ENCODE measurements at places on chromosomes 4 and X.

DNA sequence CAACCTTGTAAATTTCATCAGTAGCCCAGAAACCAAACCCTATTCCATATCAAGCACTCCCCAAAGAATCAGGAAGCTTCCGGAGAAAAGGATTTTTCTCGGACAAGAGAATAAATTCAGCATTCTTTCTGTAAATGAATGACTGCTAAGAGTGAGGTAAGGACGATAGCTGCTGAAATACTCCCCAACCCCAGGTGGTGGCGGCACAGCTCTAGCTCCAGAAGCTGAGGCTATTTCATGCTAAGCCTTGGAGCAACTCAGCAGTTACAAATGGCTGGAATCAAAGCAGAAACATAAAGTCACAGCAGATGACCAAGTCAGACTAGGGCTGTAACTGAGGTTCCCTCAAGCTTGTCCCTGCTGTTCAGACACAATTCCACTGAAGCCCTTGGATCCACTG, 13.9 kb upstream of the PCDH19 start:
- DNase-seq, result no peak

DNA sequence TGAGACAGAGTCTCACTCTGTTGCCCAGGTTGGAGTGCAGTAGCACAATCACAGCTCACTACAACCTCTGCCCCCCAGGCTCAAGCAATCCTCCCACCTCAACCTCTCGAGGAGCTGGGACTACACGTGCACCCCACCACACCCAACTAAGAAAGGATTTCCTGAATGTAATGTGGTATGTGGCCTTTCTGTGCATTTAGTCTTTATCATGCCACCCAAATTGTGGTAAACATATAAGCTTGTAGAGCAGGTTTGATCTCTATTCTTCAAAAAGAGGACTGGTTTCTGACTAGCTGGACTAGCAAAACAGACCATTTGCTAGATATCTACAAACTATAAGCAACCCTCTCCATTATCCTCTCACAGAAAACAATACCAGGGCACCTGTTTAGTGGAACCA, 33.6 kb downstream of the ELOVL6 start:
- DNase-seq, result no peak

DNA sequence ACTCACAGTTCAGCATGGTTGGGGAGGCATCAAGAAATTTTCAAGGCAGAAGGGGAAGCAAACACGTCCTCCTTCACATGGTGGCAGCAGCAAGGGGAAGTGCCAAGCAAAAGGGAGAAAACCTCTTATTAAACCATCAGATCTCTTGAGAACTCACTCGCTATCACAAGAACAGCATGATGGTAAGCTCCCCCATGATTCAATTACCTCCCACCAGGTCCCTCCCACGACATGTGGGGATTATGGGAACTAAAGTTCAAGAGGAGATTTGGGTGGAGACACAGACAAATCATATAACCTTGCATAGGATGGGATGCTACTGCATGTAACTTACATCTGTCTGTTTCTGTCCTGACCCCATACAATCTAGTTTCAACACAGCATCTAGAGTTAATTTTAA, 511.8 kb upstream of the ARX start:
- DNase-seq, result no peak

GRCh38 chr4:180164799-180165198, 2078.4 kb upstream of the TENM3 start:
- no peak for DNase-seq

DNA sequence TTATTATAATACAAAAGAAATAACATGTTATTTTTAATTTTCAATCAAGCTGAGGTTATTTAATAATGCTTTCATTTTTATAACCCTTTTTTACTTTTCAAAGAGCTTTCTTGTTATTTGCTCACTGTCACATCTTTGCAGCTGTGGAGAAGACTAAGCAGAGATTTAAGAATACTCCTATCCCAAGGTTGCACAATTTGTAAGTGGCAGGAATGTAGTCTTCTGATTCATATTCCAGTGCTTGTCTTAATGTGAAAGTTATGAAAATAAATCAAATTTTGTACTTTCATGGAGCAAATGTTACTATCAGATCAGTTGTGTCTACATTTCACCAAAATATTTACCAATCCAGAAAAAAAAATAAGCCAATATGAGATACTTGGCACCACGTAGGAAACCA, 86.6 kb downstream of the DDIT4L start:
- no peak for DNase-seq

GRCh38 chr4:123232439-123232838, 164.2 kb upstream of the SPRY1 start:
- no peak for DNase-seq

DNA sequence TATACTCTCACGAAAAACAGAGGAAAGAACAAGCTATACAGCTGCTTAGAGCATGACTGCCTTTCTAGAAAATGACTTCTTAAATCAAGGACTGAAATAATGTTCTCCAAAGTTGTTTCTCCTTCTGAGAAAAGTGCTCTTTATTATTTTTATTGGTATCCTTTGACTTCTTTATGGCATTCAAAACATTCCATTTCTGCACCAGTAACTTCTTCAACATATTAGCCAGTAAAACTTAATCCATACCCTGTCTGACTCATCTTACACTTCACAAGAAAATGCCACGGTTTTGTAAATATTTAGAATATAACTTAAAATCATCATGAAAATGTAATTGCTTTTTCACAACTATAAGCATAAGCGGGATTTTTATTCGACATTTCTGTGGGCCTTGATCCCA, 180.4 kb downstream of the NR3C2 start:
- no peak for DNase-seq

DNA sequence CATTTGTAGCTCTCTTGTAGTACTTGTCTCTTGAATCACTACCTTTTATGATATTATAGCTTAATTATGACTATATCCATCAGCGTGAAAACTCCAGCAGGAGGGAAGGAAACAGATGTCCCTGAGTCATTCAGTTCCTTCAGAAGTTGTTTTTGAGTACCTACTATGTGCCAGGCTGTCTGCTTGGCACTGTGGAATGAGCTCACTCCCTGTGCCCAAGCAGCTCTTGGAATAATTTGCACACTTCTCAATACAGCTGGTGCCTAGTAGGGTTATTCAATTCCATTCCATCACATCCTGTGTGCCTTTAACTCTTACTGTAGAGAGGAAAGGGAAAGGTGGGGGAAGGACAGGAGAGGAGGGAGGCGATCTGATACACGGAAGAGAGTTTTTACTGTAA, 77.1 kb downstream of the NFKB1 start:
- no peak for DNase-seq

DNA sequence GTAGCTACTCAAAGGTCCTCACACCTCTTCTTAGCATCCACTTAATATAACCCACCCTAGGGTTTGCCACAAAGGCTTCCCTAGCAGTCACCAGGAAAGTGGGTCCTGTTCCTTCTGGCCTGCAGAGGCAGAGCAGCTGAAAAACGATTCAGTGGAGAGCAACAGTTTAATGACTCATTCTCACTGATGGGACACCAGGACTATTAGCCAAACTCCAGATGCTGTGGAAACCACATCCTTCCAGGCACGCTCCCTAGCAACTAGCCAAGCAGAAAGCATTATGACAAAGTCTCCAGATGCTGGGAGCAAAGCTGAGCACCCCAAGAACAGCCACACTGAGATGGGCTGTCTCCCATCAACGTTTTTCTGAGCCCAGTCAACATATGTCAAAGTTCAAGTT, 30.3 kb upstream of the UTP14A start:
- no peak for DNase-seq

- DNase-seq, result no peak
Observed at GRCh38 chr4:149292425-149293007, 523.1 kb downstream of the IQCM start.

DNA sequence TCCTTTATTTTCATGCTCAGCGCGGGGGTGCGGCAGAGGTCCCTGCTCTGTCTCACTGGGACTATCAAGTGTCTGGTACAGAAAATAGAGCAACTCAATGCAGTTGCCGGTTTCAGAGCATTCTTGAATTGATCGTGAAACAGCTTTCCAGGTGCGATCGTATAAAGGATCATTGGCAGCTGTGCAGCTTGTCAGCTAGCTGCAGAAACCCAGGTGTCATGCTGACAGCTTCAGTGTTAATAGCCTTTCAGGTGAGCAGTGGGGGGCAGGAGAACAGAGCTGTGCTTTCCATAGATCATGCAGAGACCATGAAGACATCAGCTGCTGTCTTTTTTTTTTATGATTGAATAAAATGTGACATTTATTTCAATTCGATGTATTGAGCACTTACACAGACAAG, 583.9 kb downstream of the NLGN4X start:
- DNase-seq, result no peak

GRCh38 chrX:154592505-154592904, 7.6 kb downstream of the CTAG1A start:
- DNase-seq, result no peak

DNA sequence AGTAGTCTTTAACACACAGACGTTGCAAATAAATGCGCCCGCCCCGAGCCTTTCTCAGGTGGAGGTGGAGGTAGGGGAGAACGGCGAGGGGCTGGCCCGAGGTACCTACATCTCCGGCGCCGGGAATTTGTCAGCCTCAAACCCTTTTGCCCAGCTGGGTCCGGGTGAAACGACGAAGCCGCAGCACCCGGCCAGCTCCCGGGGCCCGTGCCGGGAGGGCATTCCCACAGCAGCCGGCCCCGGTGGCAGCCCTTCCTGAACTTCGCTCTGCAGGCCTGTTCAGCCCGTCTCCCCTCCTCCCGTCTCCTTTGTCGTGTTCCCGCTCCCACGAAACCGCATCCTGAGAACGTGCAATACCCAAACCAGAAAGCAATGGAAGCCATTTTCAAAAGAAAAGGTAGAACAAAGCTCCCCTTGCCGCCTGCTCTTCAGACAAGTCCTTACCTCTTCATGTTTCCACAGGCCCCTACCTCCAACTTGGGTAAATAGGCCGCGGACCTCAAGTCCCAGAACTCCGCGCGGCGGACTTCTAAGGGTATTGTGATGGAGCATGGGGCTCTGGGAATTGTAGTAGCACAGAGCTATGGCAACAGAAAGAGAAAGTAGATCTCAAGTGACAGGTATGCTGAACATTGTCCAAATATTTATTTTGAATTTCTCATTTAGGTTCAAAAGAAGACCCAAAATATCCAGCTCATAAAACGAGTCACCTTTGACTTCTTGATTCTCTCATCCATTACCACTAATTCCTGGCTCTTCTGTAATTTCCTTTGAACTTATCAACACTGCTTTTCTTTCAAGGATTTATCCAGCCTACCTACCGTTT, at the start of gene RBM41:
Gene RBM41, minus strand, starts transcription at position 501 of the 826 bp plus-strand sequence. Its CDS starts 49 bp downstream, at position 452.
- peak; percentile 68 for DNase-seq

- no peak for DNase-seq
Observed at GRCh38 chrX:43479850-43480249, 176.2 kb upstream of the MAOA start.

DNA sequence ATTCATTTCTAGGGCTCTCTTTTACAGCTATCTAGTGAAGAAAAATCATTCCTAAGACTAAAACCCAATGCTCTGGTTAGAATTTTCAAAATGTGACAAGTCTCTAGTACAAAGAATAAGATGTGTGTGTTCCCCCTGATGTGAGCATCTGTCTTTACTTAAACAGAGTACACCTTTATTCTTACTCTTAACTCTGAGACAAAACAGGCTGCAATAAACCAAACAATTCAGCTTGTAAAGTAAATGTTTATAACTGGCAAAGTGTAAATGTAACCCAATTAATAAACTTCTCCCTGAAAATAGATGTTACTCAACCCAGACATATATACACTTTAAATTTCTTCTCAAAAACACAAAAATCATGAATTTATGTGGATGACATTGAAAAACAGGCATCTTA, 51.6 kb downstream of the PTCHD1 start:
- no peak for DNase-seq

DNA sequence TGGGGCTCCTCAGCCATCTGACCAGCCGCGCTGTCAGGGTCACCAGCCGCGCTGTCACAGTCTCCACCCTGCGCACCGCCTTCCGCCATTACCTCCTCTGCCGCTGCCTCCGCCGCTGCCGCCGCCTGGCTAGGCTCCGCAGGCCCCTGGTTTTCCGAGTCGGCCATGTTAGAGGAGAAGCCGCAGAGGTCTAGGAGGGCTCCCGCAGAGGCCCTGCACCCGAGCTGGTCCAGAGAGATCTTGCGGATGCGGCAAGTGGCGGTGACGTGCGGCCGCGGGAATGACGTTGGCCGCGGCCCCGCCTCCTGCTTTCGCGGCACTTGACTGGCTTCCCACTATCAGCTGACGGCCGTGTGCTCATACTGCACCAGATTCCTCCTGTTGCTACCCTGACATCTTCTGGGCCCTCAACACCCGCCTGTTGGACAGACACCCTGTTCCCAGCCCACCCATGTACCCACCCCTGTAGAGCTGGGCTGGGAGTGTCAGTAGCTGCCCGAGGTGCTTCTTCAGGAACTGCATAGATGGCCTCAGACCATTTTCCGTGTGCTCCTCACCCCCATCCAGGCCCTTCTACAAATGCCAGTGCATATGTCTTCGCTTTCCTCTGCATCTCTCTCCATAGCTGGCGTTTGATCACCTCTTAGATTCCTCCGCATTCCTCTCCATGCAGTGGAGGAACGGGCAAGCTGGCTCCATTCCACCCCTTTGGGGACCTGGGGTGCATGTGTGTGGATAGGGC, at the start of gene NAP1L5:
Gene NAP1L5, minus strand, starts transcription at position 242 of the 742 bp plus-strand sequence. Its CDS starts 75 bp downstream, at position 167.
- DNase-seq, result peak; percentile 58

DNA sequence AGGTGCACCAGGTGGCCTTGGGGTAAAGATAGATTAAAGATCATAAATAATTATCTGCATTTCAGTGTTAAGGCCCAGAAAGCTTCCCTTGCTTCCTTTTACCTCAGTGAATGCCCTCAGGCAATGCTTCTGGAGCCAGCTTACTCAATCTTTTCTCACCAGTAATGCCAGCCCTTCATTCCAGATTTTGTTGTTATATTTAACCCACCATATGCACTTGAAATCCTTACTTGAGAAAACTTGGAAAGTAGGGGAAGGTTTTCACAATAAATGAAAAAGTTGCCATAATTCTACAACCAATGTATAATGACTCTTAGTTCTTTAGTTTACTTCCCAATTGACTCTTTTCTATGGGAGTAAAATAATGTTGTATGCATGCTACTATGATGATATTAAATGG, 17.1 kb upstream of the PBDC1 start:
- no peak for DNase-seq

GRCh38 chrX:39910651-39911050, 187.1 kb downstream of the BCOR start:
- DNase-seq, result no peak

DNA sequence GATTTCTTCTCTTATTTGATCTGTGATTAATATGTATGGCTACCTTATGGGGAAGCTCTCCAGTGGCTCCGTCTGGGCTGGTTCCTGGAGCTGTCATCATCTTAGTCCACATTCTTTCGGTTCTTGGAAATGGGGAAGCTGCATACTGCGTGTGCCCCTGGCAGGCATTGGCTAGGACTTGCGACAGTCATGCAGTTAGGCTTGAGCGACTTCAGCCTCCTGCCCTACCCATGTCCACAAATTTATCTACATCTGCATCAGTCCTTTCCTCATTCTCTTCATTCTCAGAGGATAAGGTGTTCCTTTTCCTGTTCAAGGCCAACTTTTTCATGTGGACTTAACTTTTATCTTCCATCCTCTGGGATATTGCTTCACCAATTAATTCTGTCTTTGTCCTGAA, 214.2 kb downstream of the RELL1 start:
- no peak for DNase-seq
